SJCRH30 (cell line): ENCODE measurements at places on chromosomes 2 and 18.

- no peak for DNase-seq
Measured at GRCh38 chr2:237885111-237885930, 25.9 kb downstream of the RAMP1 start.

DNA sequence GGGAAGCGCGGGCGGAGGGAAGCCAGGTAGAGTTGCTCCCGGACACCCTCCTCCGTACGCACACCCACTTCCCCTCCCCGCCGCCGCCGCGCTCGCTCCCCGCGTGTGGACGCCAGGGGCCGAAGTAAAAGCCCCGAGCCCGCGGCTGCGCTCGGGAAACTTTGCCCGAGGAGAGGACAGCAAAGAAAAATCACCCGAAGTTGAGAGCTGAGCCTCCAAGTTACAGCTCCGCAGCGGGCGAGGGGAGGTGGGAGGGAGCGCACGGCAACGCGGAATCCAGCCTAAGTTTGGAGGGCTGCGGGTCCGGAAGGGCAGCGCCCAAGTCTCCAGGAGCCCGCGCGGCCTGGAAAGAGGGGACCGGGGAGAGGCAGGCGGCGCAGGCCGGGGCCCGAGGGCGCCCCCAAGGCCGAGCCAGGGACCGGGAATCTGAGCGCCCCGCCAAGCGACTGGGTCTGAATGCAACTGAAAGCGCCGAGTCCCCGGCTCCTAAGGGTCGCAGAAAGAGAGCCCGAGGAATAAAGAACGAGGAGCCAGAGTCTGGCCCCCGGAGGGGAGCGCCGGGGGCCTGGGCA lies 706 bp upstream of the BCL11A start:
- peak; percentile 80 for DNase-seq

DNA sequence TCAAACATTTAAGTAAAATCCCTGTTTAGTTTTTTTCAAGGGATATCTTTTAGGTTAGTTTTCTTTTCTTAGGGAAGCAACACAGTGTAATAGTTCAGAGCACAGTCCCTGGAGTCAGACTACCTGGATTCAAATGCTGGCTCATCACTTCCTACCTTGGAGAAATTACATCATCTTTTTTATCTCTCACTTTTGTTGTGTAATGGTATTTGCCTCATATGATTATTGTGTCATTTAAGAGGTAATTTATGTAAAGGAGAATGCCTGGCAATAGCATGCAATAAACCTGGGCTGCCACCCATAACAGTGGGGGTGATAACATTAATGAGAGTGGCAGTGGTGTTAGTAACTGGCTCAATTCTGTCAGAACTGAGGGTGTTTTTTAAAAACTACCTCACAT lies 26.3 kb downstream of the ERLEC1 start:
- no peak for DNase-seq

- DNase-seq, result no peak
Measured at GRCh38 chr2:84817239-84817655, 63.6 kb downstream of the TRABD2A start.

DNA sequence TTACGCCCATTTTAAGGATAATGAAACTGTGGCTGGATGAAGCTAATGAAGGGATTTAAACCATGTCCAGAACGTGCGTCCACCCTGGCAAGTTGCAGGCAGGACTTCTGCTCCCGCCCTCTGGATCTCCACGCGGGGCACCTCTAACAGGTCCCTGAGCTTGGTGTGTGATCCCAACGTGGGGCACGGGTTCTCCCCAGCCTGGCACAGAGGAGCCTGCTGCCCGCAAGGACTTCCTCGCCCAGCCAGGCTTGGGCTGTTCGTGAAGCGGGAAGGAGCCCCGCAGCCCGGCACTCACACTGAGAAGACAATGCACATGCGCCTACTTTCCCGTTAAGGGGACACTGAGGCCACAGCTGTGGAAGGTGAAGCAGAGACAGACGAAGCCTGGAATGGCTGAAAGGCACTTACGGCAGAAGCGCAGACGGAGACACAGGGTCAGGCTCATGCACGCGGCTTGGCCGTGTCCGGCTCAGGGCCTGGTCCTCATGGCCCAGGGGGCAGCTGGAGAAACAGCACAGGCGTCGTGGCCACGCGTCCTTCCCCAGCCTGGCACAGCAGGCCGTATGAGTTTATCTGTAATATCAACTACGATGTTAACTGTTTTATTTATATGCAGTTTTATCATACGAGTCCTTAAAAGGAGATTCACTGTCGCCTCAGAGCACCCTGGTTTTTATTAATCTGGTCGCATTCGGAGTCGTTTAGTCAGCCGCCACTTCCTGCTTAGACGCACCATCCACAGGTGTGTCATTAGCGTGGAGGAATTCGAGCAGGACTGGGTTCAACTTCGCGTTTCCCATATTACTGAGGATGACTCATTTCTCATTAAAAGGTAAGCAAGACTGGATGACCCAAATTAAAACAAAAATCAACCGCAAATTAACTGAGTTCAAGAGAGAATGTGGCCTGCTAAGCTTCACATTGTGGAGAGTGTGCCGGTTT lies 835.9 kb downstream of the GALR1 start:
- DNase-seq, result no peak

GRCh38 chr2:19643117-19643518 lies 258.7 kb downstream of the TTC32 start:
- no peak for DNase-seq

DNA sequence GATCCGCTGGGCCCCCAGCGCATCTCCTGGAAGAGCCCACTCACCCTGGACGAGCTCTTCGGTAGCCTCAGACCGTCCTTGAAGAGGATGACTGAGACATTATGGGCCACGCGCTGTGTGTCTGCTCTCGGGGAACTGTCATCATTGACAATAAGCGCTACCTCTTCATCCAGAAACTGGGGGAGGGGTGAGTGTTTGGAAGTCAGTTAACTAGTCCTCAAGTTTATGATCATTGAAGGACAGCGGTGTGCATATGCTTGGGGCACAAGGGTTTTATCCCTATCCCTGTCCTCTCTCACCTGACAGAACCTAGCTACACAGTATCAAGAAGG lies 586 bp downstream of the STK16 start:
- DNase-seq, result no peak

GRCh38 chr2:198115201-198115600 lies 310.8 kb downstream of the PLCL1 start:
- no peak for DNase-seq

- no peak for DNase-seq
Measured at GRCh38 chr2:46119453-46119852, 177.8 kb upstream of the EPAS1 start.

DNA sequence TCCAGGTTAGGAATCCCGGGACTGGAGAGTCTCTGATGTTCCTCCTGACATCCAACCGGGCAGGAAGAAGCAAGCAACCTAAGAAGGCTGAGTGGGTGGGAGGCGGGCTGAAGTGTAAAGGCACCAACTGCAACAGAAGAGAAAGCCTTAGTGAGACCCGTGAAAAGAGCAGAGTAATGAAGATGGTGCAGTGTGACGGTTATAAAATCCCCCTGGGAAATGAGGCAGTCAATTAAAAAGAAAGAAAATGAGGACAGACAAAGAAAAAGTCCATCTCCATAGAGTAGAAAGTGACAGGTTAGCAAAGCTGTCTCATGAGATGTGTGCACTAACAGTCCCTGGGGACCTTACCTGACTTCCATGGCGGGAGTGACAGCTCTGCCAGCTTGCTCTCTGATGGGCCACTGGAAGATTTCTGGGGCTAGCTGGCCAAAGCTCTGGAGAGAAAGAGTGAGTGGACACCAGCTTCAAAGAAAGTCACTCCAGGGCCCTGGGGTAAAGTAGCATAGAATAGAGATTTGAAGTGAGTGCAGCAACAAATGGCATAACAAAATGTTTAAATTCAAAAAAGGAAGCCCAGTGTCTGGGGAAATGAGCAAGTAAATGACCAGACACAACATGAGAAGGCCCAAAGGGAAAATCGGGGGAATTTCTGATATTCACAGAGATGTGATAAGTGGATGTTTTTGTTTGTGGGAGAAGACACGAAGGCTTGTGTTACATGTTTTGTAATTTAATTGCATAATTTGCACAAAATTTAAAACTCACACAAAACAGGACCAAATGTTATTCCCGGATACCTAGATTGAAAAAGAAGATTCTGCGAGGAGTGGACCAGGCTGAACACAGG lies 44.1 kb upstream of the IGFBP2 start:
- DNase-seq, result no peak

GRCh38 chr2:85628658-85629057 lies 12.7 kb downstream of the USP39 start:
- DNase-seq, result no peak

- no peak for DNase-seq
Measured at GRCh38 chr18:27887711-27888495, 289.0 kb downstream of the CDH2 start.
